Stimulated activated CD8-positive, alpha-beta memory T cell treated with anti-CD3 and anti-CD28 coated beads, Interleukin-15, amount 100 ng/mL, for 1 hour (primary cell): ENCODE measurements at places on chromosomes 1 and 21.
A peak's percentile ranks its signal among the peaks of the same experiment; 100 is the strongest.

DNA sequence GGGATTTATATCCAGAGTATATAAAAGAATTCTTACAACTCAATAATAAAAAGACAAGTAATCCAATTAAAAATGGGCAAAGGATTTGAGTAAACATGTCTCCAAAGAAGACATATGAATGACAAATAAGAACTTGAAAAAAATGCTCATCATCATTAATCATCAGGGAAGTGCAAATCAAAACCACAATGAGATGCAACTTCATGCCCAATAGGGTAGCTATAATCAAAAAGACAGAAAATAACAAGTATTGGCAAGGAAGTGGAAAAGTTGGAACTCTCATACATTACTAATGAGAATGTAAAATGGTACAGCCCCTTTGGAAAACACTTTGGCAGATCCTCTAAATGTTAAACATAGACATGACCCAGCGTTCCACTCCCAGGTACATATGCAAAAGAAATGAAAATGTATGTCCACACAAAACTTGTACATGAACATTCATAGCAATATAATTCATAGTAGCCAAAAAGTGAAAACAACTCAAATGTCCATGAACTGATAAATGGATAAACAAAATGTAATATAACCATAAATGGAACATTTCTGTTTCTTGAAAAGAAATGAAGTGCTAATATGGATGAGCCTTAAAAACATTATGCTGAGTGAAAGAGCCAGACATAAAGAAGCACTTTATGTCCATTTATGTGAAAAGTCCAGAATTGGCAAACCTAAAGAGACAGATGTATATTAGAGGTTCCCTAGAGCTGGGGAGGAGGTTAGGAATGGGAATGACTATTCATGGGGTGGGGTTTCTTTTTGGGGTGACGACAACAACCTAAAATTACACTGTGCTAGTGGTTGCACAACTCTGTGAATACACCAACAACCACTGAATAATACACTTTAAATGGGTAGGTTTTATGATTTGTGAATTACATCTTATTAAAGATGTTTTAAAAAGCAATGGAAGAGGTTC lies 259.7 kb downstream of the RHOU start:
- DNase-seq: no peak

DNA sequence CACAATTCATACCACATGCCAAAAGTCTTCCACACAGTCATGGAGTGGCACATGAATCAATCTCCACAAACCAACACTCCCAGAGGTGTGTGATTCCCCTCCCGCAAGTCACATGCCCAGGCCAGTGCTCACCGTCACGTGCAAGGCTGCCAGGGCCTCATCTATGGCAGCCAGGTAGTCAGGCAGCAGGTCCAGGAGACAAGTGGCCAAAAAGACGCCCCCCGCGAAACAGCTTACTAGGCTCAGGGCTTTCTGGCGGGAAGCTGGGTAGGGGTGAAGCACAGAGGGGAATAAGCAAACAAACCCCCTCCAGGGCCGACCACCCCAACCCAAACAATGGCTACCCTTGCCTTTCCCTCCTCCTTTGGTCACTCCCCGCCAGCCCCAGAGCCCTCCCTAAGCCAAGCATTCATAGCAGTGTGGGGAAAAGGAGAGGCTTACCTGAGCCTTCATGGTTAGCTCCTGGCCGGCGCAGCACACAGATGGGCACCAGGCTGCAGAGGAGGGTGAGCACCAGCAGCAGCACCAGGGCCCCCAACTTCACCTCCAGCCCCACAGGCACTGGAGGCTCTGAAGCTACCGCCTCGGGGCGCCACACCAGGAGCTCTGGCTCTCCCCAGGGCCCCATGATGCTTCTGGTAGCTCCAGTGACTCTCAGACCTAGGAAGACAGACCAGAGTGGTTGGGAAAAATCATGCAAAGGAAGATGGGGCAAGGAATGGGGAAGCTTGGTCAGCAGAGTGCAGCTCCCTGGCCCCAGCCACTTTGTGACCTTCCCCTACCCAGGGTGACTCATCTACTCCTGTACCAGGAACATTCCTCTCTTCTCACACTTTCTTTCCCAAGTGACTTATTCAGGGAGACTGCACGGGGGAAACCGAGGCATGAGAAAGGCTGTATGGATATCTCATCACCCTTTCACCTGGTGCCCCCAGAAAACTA lies 978 bp downstream of the SLC39A1 start:
- no peak for DNase-seq

DNA sequence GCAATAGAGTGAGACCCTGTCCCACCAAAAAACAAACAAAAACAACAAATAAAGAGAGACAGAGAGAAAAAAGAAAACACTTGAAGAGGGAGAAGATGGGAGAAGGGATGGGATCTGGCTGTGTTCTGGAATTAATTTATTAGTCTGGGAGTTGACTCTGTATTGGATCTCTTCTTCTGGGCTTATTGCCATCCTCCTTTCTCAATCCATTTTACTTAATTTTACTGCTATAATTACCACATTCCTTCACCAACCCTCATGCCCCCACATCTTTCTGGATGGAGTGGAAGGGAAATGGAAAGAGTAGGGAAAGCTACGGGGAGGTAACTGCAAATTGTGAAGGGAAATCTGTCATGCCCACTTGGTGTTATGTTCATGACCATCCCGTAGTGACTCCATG lies 42.9 kb downstream of the FMN2 start:
- DNase-seq: no peak

DNA sequence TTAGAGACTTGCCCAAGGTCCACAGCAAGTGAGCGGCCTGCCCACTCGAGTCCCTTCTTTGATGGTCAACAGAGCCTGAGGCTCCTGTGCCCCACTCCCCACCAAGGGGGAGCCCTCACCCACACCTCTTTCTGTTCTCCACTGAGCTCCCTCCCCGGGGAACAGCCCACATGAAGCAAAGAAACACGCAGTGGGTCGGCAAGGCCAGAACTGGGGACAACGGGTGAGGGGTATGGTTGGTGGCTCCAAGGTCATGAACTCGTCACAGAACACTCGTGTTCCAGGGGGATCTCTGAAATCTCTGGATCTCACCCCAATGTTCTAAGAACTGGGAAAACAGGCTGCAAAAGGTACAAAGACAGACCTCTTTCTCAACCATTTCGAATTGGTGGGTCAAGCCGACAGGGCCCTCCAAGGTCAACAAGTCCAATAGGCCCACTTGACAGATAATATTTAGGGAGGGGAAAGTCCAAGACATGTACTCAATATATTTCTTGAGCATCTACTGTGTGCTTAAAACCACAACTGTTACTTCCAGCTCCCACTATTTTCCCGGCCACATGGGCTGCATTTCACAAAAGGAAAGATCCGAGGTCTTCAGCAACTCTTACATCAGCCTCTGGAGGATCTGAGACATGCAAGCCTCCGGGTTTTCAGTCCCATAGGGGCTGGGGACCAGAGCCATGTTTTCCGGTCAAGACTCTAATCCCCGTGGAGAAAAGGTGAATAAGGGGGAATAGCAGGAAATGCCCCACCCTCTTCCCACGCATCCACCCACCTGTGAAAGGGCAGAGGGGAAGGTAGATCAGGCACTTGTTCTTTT lies 1.1 kb upstream of the RAP1GAP start:
- no peak for DNase-seq

GRCh38 chr1:61079898-61080336 lies 2.4 kb upstream of the NFIA start:
- DNase-seq: no peak

- no peak for DNase-seq
These were observed 19.1 kb downstream of the TRAF5 start for GRCh38 chr1:211345719-211346118.

GRCh38 chr1:16720351-16721223 lies 19.7 kb upstream of the RNU1-4 start:
- no peak for DNase-seq

- peak; percentile 17 for DNase-seq
These were observed 1.3 kb upstream of the LYST start for GRCh38 chr1:235867903-235868469.

DNA sequence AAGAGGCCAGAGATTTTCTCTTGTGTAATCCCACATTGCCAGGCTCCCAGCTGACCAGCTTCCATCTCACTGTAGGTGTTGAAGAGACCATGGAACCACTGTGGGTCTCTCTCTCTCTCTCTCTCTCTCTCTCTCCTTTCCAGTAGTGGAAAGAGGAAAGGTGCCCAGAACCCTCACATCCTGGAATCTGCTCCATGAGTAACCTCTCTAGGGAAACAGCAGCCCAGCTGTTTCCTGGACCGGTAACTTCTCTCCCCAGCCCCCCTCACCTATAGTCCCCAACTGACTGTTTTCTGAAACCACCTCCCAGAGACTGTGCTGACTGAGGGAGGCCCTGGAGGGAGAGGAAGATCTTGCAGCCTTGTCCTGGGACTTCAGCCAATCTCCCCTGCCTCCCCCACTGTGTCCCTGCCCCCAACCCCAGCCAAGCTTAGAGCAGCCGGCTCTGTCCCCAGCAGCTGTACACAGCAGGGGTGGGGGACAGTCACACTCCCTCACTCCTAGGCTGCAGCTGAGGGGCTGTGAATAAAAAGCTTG lies 20.6 kb upstream of the SLC45A3 start:
- DNase-seq: no peak

DNA sequence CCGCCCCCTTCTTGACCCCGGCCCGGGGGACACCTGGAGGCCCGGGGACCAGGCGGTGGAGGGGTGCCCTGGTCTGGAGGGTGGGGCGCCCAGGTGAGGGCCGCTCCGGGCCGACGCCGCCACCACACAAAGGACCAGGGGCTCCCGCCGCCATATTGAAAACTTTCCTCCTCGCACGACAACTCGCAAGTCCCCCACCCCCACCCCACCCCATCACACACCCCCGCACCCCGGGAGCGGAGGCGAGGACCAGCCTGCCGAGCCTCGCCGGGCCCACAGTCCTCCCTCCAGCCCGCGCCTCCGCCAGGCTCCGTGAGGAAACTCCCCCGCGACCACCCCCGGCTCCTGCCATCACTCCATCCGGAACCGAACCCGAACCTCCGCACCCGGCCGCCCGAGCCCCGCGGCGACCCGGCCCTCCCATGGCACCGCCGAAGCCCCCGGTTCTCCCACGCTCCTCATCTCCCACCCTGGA lies 733 bp downstream of the KDM5B start:
- no peak for DNase-seq

DNA sequence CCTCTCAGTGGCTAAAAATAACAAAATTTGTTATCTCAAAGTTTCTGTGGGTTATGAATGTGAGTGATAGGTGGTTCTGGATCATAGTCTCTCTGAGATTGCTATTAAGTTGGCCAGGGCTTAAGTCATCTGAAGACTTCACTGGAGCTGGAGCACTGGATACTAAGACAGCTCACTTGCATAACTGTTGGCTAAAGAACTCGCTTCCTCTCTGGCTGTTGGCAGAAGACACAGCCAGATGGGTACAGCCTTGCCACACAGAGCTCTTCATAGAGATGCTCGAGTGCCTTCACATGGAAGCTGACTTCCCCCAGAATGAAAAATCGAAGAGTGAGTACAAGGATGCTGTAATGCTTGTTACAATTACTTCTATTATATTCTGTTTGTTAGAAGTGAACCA lies 333.8 kb downstream of the ZP4 start:
- DNase-seq: no peak

GRCh38 chr1:67850611-67851075 lies 17.4 kb upstream of the GNG12 start:
- no peak for DNase-seq

- DNase-seq: no peak
These were observed 184.2 kb downstream of the EIF4G3 start for GRCh38 chr1:20992322-20993056.

DNA sequence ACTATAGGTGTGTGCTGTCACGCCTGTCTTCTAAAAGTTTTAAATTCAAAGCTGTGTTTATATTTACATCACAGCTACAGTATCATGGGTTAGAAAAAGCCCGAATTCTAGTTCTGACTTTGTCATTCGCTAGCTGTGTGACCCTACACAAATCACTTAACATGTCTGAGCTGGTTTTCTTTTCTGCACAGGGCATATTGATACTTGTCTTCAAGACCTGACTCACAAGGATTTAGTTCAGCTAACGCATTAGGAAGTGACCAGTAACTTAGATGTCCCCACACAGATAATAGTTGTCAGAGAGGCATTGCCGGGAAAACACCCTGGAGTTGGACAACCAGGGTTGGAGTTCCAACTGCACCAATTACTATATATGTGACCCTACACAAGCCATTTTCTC lies 25.9 kb downstream of the GIPC2 start:
- no peak for DNase-seq

- DNase-seq: no peak
These were observed 88.8 kb upstream of the TTC34 start for GRCh38 chr1:2890221-2890850.

DNA sequence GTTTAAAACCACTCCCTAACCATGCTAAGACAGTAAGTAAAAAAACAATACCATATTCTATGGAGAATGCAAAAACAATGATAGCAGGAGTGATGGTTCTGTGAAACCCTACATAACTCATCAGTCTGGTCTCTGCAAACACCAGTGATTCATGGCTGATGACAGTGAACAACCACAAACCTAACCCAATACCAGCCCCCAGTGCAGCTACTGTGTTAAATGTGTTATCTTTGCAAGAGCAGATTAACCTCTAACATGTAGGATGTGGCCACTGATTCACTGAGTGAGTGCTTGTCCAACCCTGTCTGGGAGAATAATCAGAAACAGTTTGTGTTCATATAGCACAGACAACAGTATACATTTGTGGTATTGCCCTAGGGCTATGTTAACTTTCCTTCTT lies 100.2 kb upstream of the COG2 start:
- no peak for DNase-seq

DNA sequence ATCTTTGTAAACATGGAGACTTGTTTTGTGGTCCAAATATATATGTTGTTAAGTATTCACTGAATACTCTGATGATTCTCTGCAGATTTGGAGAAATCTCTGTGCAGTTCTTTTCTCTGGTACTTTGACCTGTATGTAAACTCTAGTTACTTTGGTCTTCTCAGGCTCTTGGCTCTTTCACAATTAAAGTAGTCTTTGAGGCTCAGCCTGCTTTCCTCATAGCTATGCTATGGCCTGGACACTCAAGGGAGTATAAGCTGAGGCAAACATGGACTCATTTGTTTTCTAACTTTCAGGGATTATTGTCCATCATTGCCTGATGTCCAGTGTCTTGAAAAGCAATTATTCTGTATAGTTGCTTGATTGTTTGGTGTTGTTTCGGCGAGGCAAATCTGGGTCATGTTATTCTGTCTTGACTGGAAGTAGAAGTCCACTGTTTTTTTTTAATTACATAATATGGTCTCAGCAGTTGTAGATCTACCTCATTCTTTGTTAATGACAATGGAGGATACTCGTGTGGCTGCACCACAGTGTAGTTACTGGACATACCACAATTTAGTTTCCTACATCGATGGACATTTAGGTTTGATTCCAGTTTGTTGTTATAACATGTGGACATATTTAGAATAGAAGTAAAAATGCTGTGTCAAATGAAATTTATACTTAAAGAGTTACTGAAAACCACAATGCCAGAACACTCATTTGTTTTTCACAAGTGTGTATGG lies 9.2 kb downstream of the PTBP2 start:
- no peak for DNase-seq

GRCh38 chr1:231211005-231211857 lies 29.8 kb upstream of the GNPAT start:
- peak; percentile 85 for DNase-seq

GRCh38 chr1:211610779-211611556 lies 32.0 kb upstream of the SLC30A1 start:
- no peak for DNase-seq

GRCh38 chr1:168112673-168113305 lies 23.9 kb downstream of the GPR161 start:
- DNase-seq: no peak

- DNase-seq: no peak
These were observed 221.2 kb upstream of the PTGFR start for GRCh38 chr1:78269591-78269990.

GRCh38 chr1:82894635-82895034 lies 1093.9 kb downstream of the ADGRL2 start:
- DNase-seq: no peak
